ENCODE measurements at places on chromosomes 1 and 21.

DNA sequence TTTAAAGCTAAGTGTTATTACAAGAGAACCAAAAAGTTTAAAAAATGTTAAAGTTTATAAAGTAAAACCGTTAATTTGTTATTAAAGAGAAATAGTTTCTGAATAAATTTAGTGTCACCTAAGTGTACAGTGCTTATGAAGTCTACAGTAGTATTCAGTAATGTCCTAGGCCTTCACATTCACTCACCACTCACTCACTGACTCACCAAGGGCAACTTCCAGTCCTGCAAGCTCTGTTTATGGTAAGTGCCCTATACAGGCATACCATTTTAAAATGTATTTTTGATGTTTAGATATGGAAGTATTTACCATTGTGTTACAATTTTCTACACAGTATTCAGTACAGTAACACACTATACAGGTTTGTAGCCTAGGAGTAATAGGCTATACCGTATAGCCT, 60.1 kb upstream of the GCLM start:
- no peak for DNase-seq

GRCh38 chr1:24281591-24281990, 37.6 kb upstream of the GRHL3 start:
- no peak for DNase-seq

- DNase-seq = no peak
These were observed 218.8 kb downstream of the NTNG1 start for GRCh38 chr1:107359472-107360241.

- no peak for DNase-seq
These were observed 16.7 kb upstream of the ACBD3 start for GRCh38 chr1:226203240-226203639.

- no peak for DNase-seq
These were observed 75.0 kb upstream of the PKN2 start for GRCh38 chr1:88609051-88609450.

DNA sequence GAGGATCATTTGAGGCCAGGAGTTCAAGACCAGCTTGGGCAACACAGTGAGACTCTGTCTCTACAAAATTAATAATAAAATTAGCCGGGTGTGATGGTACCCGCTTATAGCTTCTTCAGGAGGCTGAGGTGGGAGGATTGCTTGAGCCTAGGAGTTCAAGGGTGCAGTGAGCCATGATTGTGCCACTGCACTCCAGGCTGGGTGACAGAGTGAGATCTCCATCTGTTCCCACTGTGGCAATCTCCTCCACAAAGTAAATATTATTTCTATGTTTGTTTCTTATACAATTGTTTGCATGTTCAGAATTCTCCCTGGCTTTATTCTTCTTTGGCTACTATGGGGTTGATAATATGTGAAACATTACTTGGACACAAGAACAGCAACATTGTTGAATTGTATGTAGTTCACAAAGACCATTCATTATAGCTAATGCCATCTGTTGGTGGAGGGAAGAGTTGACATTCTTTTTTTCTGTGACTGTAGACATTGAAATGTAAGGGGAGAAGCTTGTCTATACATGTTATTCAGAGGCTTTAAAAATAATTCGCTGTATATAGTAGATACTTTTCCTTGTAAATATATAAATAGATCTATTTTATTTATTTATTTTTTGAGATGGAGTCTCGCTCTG, 47.8 kb upstream of the SRSF10 start:
- DNase-seq = no peak

DNA sequence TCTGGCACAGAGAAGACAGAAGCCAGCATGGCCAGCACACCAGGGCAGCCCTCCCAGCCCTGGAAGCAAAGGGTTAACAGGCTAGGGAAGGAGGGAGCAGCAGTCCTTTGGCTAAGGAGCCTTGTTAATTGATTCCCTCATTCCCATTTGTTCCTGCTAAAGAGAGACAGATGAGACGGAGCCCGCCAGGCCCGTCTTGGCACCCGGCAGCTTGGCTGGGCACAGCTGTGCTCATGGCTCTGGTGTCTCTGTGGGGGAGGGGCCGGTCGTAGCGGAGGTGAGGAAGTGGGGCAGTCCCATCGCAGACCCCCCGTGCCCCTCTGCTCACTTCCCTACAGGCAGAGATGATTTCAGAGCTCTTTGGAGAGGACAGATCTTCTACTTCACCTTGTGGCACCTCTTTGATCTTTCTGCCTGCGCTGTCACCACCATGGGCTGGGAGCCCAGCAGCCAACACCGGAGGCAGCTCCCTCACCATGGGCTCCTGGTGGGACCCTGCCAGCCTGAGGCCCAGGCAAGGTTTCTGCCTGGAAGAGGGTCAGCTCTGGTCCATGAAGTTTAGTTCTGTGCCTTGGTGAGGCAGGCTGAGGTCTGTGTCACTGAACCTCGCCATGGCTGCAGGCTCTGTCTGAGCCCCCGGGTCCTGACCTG, 38.0 kb downstream of the FOXO6 start:
- DNase-seq = no peak

DNA sequence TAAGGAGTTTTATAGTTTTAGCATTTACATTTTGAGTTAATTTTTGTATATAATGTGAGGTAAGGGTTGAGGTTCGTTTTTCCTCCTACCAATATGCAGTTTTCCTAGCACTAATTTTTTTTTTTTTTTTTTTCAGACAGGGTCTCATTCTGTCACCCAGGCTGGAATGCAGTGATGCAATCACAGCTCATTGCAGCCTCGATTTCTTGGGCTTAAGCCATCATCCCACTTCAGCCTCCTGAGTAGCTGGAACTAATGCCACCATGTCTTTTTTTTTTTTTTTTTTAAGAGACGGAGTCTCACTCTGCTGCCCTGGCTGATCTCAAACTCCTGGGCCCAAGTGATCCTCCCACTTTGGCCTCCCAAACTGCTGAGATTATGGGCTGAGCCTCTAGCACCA, 2.5 kb upstream of the UBASH3A start:
- DNase-seq = no peak

GRCh38 chr1:17075470-17076255, 21.8 kb upstream of the SDHB start:
- DNase-seq = no peak

- DNase-seq = no peak
These were observed 122.8 kb upstream of the USP24 start for GRCh38 chr1:55337801-55338447.

GRCh38 chr1:94240822-94241221, 3.4 kb upstream of the ARHGAP29 start:
- no peak for DNase-seq

- DNase-seq = no peak
These were observed 73.6 kb upstream of the TLR5 start for GRCh38 chr1:223216531-223217205.

DNA sequence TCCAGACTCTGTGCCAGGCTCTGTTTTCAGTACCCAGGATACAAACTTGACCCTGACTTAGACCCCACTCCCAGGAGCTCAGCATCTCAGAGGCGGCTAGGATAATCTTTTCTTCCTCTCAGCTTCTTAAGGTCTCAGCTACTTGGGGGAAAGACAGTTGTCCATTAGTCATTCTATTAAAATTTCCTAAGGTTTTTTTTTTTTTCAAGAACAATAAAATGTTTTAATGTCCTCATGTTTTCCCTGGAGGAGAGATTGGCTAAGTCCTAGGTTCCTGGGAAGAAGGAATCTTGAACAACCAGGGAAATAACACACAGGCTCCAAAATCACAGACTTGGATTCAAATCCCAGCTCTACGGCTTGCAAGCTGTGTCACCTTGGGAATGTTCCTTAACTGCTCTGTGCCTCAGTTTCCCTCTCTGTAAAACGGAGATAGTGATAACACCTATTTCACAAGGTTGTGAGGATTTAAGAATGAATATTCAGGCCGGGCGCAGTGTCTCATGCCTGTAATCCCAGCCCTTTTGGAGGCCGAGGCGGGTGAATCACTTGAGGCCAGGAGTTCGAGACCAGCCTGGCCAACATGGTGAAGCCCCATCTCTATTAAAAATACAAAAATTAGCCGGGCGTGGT, 33.0 kb downstream of the CDK18 start:
- no peak for DNase-seq

- no peak for DNase-seq
These were observed 242.7 kb downstream of the TM2D1 start for GRCh38 chr1:61482170-61482734.

DNA sequence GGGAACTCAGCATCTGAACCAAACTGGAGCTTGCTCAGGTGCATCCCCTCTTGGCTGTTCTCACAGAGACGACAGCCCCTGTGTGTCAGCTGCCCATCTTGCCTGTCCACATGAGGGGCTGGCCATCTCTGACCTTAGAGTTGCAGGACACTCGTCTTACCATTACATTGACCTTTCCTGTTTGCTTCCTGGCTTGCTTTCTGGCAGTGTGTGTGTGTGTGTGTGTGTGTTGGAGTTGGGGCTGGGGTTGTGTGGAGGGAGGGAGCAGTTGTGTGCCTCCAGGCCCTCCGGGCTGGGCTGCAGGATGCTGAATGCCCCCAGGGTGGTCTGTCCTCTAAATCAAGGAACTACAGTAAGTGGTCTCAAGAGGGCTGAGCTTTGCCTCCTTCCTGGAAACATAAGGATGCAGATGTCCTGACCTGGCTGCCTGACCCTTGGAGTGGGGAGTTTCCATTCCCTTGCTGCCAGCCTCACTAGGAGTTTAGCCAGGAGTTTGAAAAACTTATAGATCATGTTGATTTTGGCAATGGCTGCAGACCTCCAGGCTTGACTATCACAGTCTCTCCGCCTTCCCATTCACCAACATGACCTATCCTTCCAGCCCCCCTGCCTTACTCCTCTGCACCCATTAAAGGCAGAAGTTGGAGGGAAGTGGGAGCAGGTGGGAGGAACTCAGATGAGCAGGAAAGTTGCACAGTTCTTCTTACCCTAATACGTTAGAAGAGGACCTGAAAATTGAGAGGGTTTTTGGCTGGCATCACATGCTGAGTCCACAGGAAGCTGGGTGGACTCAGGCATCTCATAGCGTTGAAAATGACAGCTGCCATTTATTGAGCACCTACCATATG, 19.0 kb downstream of the RASSF5 start:
- no peak for DNase-seq

DNA sequence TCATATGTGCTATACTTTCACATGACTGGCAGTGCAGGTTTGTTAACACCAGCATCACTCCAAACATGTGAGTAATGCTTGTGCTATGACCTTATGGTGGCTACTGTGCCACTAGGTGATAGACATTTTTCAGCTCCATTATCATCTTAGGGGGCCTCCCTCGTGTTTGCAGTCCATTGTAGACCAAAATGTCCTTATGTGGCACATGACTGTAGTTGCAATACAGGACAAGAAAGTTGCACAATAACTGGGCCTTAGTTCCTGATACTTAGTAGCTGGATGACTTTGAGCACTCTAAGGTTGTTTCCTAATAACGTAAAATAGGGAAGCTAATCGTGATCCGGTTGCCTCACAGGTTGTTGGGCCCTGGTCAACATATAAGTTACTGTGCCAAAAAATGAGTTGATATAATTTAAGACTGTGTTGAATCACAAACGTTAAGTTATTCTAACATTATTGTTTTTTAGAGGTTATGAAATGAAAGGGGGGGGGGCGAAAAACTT, 511 bp upstream of the SNX27 start:
- DNase-seq = peak; percentile 29

DNA sequence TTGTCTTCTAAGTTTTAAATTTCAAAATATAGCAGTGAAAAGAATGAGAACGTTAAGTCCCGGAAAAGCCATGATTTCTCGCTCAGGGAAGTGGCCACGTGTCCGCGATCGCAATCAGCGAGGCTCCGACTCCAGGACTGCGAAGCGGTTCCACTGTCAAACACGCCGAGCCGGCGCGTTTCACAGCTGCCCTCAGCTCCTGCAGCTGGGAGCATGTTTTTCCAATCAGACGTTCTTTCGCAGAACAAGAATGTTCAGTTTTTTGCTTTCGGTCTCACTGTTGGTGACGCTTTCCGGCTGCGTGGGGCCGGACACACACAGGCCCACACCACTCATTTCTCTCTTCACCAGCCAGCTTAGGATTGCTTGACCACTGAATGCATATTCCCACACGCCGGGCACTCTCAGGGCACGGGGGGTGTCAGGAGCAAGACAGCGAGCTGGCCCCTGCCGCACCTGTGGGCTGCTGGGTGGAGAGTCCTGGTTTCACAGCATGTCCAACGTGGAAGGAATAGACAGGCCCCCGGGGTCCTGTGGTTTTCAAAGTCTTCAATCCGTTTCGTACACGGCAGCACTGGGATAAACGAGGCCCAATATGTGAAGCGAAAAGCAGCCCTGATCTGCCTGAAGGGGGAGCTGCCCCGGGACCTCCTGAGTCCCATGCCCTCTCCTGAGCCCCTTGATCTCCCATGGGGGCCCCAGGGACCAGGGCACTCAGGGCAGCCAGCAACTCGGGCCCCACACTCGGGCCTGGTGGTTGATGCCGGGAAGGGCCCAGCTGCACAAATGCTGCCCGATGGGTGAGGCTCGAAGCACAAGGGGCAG, 47.3 kb upstream of the COL18A1 start:
- DNase-seq = no peak

- no peak for DNase-seq
These were observed 90.8 kb upstream of the ERRFI1 start for GRCh38 chr1:8116894-8117264.

GRCh38 chr1:186812570-186812969, 16.2 kb upstream of the PLA2G4A start:
- no peak for DNase-seq

- peak; percentile 27 for DNase-seq
These were observed 60.5 kb downstream of the RABGAP1L start for GRCh38 chr1:174219606-174220370.

DNA sequence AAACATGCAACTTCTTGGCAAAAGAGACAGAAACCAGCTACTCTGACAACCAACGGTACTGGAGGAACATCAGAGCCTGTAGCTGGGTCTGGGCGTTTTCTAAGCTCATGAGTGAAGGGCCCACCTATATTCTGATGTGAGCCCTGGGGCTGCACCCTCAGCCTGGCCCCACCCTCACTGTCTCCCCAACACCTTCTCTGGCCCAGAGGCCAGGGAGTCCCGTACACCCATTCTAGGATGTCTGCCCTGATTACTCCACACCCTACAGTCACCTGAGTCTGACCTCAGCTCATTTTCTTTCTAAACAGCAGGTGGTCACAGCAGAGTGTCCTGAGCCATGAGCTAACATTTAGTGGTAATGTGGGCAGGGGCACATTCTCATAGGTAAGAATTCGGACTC, 439.2 kb downstream of the MATN1 start:
- no peak for DNase-seq

DNA sequence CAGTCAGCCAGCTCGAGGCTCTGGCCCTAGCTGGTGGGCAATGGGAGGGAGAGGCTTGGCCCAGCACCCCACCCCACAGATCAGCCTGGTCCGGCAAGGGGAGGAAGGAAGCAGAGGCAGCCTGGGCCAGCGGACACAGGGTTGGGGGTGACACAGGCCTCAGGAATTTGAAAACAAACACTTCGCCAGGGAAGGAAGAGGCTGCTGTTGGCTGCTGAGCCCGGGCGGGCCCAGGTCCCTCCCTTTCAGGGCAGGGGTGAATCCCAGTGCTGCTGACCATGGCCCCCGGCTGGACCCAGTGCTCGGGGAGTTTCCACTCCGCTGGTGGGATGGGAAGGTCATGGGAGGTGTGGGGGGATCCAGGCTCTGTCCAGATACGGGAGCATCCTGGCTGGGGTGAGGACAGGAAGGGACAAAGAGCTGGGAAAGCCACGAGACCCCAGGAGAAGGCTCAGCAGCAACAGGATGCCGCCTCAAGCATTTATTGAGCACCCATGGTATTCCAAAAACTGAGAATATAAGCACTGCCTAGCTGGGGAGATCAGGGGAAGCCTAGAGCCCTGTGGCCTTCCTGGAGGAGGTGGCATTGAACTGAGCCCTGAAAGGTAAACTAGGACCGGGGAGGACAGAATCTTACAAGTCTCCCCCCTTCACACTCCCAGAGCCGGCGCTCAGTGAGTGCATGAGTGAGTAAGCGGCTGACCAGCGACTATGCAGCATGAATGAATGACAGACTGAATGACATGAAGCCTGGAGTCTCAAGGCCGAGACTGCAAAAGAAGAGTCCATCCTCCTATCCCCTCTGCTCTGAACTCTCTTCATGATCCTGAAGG, 26.2 kb upstream of the EPHA2 start:
- no peak for DNase-seq

All from epithelial cell of prostate (primary cell).